ENCODE measurements at places on chromosomes 13 and 19. TPM values are rescaled to one million over a fixed set of nuclear protein-coding genes. Genes with fewer than 3 reads are reported as not detected.

GRCh38 chr19:11577451-11578257, at the start of gene ACP5:
Gene ACP5 (minus strand): TSS chr19:11577645. CDS start chr19:11577317, 328 bp downstream.
- no peaks in the 10 kb centered on the region for H3K36me3 ChIP-seq
- peak within 1 kb of the TSS; percentile 46 for H3K27ac ChIP-seq
- H3K27me3 ChIP-seq: no peaks in the 10 kb centered on the region

- no peaks in the 10 kb centered on the region for H3K4me1 ChIP-seq
- peaks cover 28% of the 10 kb centered on the region for H3K36me3 ChIP-seq
- DNase-seq: no peak
- no peak overlapping the region for H3K27ac ChIP-seq
- H3K27me3 ChIP-seq: no peaks in the 10 kb centered on the region
Observed at GRCh38 chr13:100275746-100276145, 186.9 kb downstream of the PCCA start.

- H3K4me1 ChIP-seq: no peaks in the 10 kb centered on the region
- H3K36me3 ChIP-seq: no peaks in the 10 kb centered on the region
- no peaks in the 10 kb centered on the region for H3K27me3 ChIP-seq
Observed at GRCh38 chr13:28557725-28558520, 63.0 kb upstream of the FLT1 start.

DNA sequence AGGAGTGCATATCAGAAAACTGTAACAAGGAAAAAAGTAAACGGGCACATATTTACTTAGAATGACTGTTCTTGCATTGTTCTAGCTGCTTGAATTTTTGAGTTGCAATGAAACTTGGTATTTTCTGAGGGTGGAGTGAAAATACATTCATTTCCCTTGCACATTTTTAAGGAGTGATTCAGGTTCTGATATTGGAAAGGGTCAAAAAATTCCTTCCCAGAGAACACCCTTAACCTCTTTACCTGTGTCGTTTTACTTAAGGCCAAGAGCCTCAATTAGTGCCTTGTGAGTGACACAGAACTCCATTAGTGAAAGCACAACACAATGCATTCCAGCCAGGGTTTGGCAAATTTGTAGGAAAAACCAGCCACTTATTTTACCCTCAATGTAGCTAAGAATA, 2.3 kb downstream of the ITGBL1 start:
- H3K36me3 ChIP-seq: no peaks in the 10 kb centered on the region
- H3K4me3 ChIP-seq: no peak overlapping the region
- H3K4me1 ChIP-seq: peaks cover 4% of the 10 kb centered on the region
- H3K27ac ChIP-seq: no peak overlapping the region
- no peaks in the 10 kb centered on the region for H3K27me3 ChIP-seq
- no peak for DNase-seq

- peaks cover 4% of the 10 kb centered on the region for H3K4me1 ChIP-seq
- no peak overlapping the region for H3K4me3 ChIP-seq
- H3K36me3 ChIP-seq: peaks cover 23% of the 10 kb centered on the region
- no peaks in the 10 kb centered on the region for H3K27me3 ChIP-seq
Observed at GRCh38 chr19:1356508-1356865, 27.2 kb upstream of the NDUFS7 start.

DNA sequence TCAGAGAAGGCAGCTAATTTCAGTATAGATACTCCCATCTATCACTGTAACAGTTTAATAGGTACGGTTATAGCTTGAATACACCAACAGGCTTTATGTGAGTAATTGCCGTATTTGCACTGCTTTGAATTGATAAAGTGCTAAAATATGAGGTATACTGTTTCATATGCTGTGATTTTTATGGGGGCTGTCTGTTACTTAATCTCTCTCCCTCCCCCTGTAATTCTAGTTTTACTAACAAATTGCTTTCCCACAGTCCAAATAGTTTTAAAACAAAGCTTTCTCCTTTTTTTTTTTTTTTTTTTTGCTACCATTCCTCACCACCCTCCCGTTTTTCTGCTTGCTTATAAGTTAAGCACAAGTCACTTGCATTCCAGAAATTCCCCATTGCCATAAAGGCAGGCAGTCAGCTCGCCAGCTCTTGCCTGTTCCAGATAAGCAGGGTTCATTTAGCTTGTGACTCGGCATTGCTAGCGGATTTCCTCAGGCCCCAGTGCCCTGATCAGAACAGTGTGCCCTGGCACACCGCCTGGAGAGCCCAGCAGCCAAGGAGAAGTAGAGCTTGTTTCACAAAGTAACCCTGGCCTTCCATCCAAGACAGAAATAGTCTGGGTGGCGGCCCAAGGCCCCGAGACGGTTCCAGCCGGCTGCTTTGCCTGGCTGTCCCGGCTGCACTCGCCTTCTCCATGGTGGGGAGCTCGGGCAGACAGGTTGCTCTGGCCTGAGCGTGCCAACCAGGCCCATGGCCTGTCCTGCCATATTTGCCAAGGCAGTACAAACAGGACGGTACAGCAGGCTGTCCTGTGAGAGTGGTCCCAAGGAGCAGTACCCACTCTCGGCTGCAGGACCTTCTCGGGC, 43.5 kb upstream of the NPAS1 start:
- H3K4me3 ChIP-seq: no peak overlapping the region
- DNase-seq: no peak
- peak overlapping the region; percentile 79 for H3K27ac ChIP-seq

- DNase-seq: no peak
- no peaks in the 10 kb centered on the region for H3K4me1 ChIP-seq
- H3K27me3 ChIP-seq: no peaks in the 10 kb centered on the region
Observed at GRCh38 chr13:80249516-80250212, 91.3 kb downstream of the SPRY2 start.

- peaks cover 11% of the 10 kb centered on the region for H3K36me3 ChIP-seq
- DNase-seq: no peak
- H3K27ac ChIP-seq: no peak overlapping the region
- peaks cover 2% of the 10 kb centered on the region for H3K4me1 ChIP-seq
- no peak overlapping the region for H3K4me3 ChIP-seq
Observed at GRCh38 chr13:100387416-100387815, 201.2 kb downstream of the GGACT start.

DNA sequence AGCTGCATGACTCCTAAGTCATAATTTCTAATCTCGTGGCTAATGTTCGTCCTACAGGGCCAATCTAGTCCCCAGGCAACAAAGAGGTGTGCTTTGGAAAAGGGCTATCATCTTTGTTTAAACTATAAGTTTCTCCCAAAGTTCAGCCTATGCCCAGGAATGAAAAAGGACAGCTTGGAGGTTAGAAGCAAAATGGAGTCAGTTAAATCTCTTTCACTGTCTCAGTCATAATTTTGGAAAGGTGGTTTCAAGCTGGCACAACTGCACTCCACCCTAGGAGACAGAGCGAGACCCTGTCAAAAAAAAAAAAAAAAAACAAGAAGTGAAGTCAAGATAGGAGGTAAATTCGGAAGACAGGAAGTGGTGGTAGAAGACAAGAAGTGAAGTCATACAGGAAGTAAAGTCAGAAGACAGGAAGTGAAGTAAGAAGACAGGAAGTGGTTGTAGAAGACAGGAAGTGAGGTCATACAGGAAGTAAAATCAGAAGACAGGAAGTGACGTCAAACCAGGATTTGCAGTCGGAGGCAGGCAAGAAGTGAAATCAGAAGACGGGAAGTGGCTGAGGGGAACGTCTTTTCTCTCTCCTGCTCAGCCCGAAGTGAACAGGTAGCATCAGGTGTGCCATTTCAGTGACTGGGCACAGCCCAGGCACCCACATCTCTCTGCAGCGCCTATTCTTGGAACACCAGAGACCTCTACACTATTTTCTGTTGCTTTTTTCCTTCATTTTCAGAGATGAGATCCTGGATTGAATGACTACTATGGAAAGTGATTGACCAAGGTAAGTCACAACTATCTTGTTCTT, 32.2 kb downstream of the GP6 start:
- H3K4me1 ChIP-seq: no peaks in the 10 kb centered on the region
- H3K36me3 ChIP-seq: no peaks in the 10 kb centered on the region

- no peaks in the 10 kb centered on the region for H3K4me1 ChIP-seq
- H3K27ac ChIP-seq: no peak overlapping the region
- no peak for DNase-seq
- H3K36me3 ChIP-seq: no peaks in the 10 kb centered on the region
- H3K27me3 ChIP-seq: no peaks in the 10 kb centered on the region
Observed at GRCh38 chr13:22893777-22894176, 287.0 kb upstream of the SGCG start.

DNA sequence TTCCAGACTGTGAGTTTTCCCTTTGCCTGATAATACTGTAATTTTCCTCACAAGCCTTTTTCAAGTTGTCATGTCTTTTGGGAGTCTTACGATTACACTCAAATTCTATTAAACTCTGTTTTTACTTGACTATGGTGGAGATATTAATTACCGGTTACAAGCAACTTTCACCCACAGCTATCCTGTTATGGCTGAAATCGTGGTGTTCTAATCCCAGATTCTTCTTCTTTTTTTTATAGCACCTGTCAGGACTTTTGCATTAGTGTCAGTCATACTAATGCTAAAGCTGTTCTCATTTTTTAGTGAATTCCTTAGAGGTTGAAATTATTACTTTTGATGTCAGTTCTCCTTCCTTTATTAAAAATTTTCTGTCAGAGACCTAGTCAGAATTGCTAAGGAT, 187.8 kb upstream of the CSNK1A1L start:
- no peak for DNase-seq
- H3K36me3 ChIP-seq: no peaks in the 10 kb centered on the region
- H3K4me3 ChIP-seq: no peak overlapping the region

GRCh38 chr13:100875392-100876043, 200.9 kb upstream of the TMTC4 start:
- H3K27ac ChIP-seq: no peak overlapping the region
- no peaks in the 10 kb centered on the region for H3K4me1 ChIP-seq
- no peaks in the 10 kb centered on the region for H3K36me3 ChIP-seq
- no peaks in the 10 kb centered on the region for H3K27me3 ChIP-seq

LRRC4B gene
- 1.0 TPM for total RNA-seq

PRODH2 gene
- 56.4 TPM for total RNA-seq
